ENCODE measurements at places on chromosomes 3 and 15. TPM values are rescaled to one million over a fixed set of nuclear protein-coding genes. Genes with fewer than 3 reads are reported as not detected.

Gene HYAL1
- 3.7 TPM for polyA plus RNA-seq

Gene EPHB3
- 2.6 TPM for polyA plus RNA-seq

DNA sequence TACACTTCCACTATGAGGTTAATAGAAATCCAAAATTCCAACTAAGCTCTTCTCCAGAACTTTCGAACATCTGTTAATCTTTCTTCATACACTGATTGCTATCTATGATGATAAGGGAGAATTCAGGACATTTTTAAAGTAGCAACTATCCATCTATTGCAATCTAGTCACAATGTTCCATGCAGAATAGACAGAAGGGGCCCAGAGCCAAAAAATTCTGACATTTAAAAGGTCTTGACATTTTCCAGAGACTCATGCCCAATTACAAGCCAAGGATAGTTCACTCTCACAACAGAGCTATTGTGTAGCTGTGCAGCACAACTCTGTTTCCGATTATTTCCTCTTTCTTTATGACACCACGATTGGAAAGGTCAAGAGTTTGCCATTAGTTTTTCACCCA is 999.7 kb upstream of the ALCAM start:
- H3K27me3 ChIP-seq: no peaks in the 10 kb centered on the region
- no peaks in the 10 kb centered on the region for H3K36me3 ChIP-seq
- H3K27ac ChIP-seq: no peak overlapping the region
- no peaks in the 10 kb centered on the region for H3K4me1 ChIP-seq
- H3K4me3 ChIP-seq: no peak overlapping the region

DNA sequence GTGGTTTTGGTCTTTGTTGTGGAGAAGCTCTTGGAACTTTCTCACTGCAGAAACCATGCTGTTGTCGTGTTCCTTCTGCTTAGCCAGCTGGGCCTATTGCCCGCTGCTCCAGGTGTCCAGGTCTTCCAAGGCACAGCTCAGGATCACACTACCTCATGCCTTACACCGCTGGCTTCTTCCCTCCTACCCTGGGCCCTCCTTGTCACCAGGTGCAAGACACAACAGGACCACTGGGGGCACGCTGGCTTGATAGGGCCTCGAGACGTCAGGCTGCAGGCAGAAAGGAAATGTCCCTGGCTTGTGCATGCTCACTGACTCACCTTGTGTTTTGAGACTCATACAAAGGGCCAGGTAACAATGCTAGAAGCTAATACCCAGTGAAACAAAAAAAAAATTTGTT is 32.3 kb downstream of the PAQR9 start:
- H3K4me3 ChIP-seq: no peak overlapping the region
- no peaks in the 10 kb centered on the region for H3K4me1 ChIP-seq
- no peaks in the 10 kb centered on the region for H3K36me3 ChIP-seq
- no peak for DNase-seq

- H3K27ac ChIP-seq: no peak overlapping the region
- H3K36me3 ChIP-seq: no peaks in the 10 kb centered on the region
- H3K4me1 ChIP-seq: peaks cover 7% of the 10 kb centered on the region
Measured at GRCh38 chr3:129650256-129650872, 43.9 kb upstream of the PLXND1 start.

Gene EPHA6
- polyA plus RNA-seq: 33.0 TPM

DNA sequence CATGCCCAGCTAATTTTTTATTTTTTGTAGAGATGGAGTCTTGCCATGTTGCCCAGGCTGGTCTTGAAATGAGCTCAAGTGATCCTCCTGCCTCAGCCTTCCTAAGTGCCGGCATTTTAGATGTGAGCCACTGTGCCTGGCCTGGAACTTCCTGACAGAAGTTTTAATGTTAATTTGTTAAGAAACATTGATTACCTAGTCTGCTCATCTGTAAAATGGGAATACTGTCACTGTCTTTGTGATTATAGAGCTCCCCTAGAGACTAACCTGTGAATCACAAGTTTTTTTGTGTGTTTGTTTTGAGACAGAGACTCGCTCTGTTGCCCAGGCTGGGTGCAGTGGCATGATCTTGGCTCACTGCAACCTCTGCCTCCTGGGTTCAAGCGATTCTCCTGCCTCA is 4.3 kb upstream of the EIF3J start:
- H3K27me3 ChIP-seq: no peaks in the 10 kb centered on the region
- H3K36me3 ChIP-seq: no peaks in the 10 kb centered on the region
- no peak for DNase-seq
- no peak overlapping the region for H3K4me3 ChIP-seq
- no peak overlapping the region for H3K27ac ChIP-seq

DNA sequence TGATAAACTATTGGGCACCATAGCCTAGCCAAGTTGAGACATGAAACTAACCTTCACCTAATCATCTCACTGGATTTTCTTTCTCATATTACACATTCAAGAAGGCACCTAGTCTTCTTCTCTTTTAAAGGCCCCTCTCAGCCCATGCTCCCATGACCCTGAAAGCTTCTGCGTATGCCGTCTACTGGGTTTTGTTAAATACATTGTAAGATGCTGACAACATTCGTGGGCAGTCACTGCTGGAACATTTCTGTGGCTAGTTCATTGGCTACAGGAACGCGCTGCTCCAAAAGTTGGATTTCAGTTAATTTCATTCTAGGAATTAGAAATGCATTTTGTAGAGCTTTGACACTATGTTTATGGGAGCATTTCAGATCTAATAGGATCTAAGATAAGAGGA is 52.3 kb upstream of the CHD2 start:
- DNase-seq: no peak
- H3K4me3 ChIP-seq: no peak overlapping the region
- no peaks in the 10 kb centered on the region for H3K4me1 ChIP-seq
- H3K36me3 ChIP-seq: no peaks in the 10 kb centered on the region

Gene NAA80
- polyA plus RNA-seq: 72.4 TPM

GRCh38 chr3:56917361-56918110 is 115.8 kb upstream of the ARHGEF3 start:
- H3K36me3 ChIP-seq: no peaks in the 10 kb centered on the region
- peak overlapping the region; percentile 5 for H3K27ac ChIP-seq
- DNase-seq: no peak
- no peak overlapping the region for H3K4me3 ChIP-seq
- peaks cover 24% of the 10 kb centered on the region for H3K4me1 ChIP-seq

- no peak overlapping the region for H3K4me3 ChIP-seq
- no peaks in the 10 kb centered on the region for H3K27me3 ChIP-seq
- H3K27ac ChIP-seq: no peak overlapping the region
- no peaks in the 10 kb centered on the region for H3K4me1 ChIP-seq
- H3K36me3 ChIP-seq: no peaks in the 10 kb centered on the region
- DNase-seq: no peak
Measured at GRCh38 chr3:140180603-140181002, 245.6 kb downstream of the CLSTN2 start.

Gene CORO2B
- 4.3 TPM for polyA plus RNA-seq

- DNase-seq: no peak
- H3K27ac ChIP-seq: no peak overlapping the region
- no peaks in the 10 kb centered on the region for H3K36me3 ChIP-seq
- no peaks in the 10 kb centered on the region for H3K4me1 ChIP-seq
Measured at GRCh38 chr3:2512881-2513280, 414.2 kb downstream of the CNTN4 start.

DNA sequence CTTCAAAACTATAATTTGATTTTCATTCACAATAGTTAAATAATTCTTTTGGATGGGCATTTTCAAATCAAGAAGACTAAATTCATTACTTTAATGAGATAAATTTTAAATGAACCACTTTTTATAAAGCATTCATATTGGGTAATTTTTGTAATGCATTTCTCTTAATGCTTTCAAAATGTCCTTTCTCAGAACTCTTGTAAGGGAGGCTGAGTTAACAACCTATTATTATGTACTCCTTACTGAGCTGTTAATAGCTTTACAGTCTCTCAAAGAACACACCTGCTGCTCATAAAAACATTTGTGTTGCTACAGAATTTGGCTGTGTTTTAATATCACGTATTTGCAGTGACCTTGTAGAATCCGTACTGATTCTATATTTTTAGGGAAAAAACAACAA is 334.0 kb upstream of the ARL6 start:
- no peak overlapping the region for H3K27ac ChIP-seq
- no peak overlapping the region for H3K4me3 ChIP-seq
- no peaks in the 10 kb centered on the region for H3K27me3 ChIP-seq
- H3K4me1 ChIP-seq: no peaks in the 10 kb centered on the region

DNA sequence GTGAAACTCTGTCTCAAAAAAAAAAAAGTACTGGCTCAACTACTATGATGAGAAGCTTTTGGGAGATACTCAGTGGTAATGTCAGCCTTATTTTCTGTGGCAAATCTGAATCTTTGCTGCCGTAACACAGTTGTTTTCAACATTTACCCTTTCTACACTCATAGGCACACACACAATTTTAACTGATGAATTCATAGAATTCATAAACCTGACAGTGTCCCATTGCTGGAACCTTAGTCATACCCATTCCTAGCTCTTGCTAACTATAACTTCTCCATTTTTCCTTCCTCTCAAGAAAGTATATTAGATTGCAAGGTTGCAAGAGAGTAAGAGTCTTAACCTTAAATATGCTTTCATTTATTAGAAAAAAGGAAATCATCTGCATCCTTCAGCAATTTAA is 496.6 kb downstream of the FHIT start:
- no peaks in the 10 kb centered on the region for H3K4me1 ChIP-seq
- no peaks in the 10 kb centered on the region for H3K27me3 ChIP-seq
- no peak overlapping the region for H3K4me3 ChIP-seq
- no peak overlapping the region for H3K27ac ChIP-seq
- no peak for DNase-seq

DNA sequence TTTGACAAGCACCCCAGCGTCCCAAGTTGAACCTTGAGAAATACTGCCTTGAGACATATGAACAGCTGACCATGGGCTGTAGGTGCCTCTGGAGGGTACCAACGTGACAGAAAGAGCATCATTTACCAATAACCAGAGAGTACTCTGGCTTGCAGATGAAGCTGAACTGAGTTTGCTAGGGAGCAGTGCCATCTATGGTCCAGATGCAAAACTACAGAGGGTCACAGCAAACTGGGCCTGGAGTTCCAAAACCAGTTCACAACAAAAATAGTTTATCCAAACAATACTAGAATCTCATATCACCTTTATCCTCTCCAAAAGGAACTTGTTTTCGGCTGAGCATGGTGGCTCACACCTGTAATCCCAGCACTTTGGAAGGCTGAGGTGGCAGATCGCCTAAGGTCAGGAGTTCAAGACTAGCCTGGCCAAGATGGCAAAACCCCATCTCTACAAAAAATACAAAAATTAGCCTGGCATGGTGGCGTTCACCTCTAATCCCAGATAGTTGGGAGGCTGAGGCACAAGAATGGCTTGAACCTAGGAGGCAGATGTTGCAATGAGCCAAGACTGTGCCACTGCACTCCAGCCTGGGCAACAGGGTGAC is 69.3 kb downstream of the CHAC1 start:
- no peaks in the 10 kb centered on the region for H3K36me3 ChIP-seq
- H3K4me3 ChIP-seq: no peak overlapping the region
- H3K27ac ChIP-seq: no peak overlapping the region
- H3K27me3 ChIP-seq: no peaks in the 10 kb centered on the region
- no peaks in the 10 kb centered on the region for H3K4me1 ChIP-seq

Data from testis (tissue), 5 donors.